ENCODE measurements at places on chromosomes 2 and 18.

GRCh38 chr2:16216558-16216945 lies 276.2 kb downstream of the MYCN start:
- no peak for DNase-seq

DNA sequence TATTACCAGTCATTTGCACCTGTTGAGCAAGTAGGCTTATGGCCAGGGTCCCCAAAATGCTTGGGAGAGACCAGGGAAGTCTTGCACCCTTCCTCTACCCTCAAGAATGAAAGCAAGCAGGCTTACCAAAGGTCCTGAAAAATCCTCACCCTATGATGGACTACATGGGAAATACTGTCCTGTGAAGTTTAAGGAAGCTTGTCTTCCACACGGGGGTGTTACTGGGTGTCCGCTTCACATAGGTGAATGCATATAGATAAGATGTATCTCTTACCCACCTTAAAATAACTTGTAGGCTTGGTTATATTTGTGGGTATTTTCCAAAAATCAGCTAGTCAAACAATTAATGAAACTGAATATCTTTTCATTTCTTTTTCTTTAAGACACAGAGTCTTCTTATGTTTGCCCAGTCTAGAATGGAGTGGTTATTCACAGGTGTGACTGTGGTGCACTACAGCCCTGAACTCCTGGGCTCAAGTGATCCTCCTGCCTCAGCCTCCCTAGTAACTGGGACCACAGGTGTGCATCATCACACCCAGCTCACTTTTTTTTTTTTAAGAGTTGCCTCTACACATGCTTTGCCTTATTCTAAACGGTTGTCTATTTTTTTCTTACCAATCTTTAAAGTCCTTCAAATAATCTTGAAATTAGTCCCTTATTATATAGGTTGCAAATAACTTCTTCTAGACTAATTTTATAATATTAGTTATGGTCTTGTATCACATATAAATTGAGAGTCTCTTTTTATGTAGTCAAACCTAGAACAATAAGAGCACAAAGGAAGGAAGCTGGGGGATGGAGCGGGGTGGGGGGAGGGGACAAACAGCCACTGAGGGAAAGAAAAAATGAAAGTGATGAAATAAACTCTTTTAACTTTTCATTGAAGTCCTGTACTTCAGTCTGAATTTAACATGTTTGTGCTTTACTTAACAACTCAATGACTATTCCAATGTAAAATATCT lies 49.0 kb downstream of the CERKL start:
- no peak for DNase-seq

DNA sequence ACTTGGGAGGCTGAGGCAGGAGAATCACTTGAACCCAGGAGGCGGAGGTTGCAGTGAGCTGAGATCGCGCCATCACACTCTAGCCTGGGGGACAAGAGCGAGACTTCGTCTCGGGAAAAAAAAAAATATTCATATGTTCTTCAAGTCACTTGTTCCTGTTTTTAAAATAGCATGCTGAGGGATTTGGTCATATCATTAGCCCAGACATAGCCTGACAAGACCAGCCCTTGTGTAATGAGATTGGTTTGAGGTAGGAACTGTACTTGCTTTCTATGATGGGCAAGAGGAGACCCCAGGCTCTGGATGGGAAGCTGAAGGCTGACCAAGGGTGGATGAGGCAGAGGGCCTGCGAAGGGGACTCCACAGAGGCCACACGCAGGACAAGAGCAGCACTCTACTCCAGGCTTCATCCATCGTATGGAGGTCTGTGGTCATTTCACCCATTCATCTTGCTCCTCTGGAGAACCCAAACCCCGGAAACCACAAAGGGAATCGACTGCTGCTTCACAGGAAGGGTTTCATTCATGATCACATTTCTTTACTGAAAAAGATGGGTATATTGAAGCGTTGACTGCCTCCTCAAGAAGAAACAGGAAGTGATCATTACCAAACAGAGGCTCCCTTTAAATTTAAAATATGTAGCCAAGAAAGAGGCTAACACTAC lies 87.1 kb upstream of the ZNF397 start:
- DNase-seq = peak; percentile 79

DNA sequence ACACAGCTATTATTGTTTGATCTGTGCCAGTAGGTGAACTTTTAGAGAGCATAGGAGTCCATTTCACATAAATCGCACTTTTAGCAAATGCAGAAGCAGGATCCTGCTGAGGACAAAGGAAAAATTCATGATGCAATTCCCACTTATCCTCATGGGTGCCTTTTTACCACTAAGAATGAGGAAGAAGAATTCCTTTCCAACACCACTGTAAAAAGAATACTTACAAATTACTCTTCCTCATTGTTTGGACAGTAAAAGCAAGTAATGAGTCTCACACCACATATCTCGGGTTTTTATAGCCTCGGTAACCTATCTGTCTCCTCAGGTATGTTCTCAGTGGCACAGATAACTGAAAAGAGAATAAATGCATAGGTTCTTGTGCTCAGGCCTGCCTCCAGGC lies 238.5 kb downstream of the MTX2 start:
- DNase-seq = no peak

DNA sequence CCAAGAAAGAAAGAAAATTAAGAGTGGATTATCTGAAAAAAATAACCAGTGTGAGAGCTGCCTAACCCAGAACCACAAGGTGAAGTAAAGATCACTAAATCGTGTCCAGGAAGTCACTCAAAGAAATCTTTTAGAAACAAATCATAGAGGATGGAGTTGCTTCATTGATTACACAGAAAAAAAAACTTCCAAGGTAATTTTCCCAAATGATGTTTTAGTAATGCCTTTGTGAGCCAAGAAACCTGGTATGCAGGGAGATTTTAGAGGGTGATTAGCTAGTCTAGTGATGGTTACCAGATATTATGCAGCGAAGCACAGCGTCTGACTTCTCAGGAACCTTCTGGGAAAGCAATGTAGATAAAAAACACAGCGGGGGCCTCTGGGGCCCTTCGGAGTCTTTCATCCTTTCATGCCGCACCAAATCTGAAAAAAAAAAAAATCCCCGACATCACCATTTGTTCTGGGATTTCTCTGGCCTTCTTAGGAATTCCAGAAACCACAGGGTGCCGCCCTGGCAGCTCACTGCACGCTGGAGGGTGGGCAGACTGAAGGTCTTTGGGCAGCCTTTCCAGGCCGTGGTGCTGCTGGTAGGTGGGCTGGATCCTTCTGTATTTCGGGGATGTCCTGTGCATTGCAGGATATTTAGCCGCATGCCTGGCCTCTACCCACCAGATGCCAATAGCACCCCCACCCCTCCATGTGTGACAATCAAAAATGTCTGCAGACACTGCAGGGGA lies 17.3 kb downstream of the ALPK2 start:
- no peak for DNase-seq

GRCh38 chr2:221018262-221018661 lies 553.8 kb downstream of the EPHA4 start:
- DNase-seq = no peak

DNA sequence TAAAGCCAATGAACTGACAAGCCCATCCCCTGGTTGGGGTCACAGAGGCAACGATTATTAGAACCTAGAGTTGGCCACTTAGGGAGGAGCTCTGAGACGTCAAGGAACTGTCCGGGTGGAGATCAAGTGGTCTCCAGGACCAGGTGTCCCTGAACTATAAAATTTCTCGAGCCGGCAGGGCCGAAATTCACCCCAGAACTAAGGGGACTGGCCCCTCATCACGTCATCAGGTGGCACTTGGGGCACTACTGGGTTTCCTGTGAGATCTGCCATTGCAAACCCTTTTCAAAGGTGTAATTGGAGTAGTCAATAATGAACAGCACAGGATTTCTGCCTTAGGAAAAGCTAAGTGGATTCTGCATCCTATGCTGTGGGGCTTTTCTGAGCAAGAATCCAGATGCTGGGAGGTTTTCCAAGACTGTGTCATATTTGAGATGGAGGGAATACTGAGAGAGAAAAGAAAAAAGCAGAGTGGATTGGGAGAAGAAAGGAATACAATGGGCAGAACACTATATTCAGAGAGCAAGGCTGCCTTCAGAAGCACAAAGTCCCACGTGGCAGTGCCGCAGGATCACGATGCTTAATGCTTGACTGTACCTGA lies 113.6 kb downstream of the ALPK2 start:
- DNase-seq = no peak

DNA sequence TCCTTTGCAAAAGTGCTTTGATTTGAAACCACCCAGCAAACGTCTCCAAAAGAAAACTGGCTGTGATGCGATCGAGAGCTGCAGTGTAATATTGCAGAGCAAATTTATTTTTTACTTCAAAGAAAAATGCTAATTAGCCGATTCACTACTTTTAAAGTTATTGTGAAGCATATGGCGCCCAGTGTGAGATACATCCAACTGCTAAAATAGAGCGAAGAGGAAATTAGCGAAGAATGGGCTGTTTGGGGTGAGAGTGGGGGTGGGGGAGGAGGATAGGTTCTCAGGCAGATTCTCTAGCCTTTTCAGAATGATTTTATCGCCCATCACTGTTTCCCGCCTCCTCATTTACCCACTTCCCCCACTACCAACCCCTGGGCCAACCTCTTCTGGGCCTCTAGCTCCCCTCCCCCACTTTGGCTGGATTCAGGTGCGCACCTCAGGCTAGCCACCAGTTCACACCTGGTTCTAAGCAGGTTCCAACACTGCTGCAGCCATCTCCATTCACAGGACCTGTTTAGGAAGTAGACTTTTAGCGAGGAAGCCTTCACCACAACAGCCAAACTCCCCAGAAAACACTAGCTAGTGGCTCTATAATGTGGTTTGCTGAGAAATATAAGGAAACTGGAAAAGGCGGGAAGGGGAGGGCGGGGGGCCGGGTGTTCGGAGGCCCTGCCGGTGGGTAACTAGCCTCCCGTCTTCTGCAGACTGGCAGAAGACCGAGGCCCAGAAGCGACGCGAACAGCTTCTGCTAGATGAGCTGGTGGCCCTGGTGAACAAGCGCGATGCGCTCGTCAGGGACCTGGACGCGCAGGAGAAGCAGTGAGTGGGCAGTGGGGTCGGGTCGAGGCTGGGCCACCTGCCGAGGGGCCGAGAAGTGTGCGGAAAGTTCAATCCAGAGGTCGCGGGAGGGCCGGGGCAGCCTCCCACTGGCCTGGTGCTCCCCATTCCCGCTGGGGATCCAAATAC lies 6.0 kb upstream of the OTX1 start:
- no peak for DNase-seq

- no peak for DNase-seq
Observed at GRCh38 chr2:135259123-135259522, 207.0 kb downstream of the RAB3GAP1 start.

DNA sequence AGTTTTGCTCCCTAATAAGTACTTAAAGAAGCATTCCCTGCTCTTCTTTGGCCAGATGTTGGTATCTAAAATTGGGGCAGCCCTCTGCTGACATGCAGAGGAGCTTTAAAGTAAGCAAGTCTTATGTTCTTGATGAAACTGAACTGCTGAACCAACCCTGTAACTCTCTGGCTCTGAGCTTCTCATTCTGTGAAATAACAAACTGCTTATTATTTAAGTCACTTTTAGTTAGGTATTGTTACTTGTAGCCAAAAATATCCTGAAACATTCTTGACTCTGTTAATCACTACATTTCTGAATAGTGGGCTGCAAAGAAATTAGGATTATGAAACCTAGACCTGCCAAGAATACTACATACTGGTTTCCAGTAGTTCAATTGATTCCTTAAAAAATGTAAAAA lies 15.5 kb downstream of the PPP3R1 start:
- DNase-seq = no peak

- peak; percentile 68 for DNase-seq
Observed at GRCh38 chr2:43576981-43577892, 18.6 kb downstream of the THADA start.

GRCh38 chr2:221961561-221961960 lies 337.2 kb downstream of the PAX3 start:
- no peak for DNase-seq

DNA sequence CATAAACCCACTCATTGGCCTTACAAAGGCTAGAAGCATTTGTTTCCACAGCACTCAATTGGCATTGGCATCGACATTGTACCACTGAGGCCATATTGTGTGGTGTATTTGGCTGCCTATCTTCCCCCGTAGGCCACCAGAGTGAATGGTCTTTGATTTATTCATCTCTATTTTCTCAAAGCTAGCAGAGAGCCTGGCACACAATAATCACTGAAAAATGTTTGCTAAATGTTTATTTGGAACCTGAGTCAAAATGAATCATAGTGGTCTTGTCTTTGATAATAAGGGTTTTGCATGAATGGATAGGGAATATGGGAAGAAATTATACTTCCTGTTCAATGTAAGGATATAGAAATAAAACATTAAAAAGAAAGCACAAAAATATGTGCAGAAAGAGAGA lies 107.3 kb upstream of the SLC8A1 start:
- DNase-seq = no peak

DNA sequence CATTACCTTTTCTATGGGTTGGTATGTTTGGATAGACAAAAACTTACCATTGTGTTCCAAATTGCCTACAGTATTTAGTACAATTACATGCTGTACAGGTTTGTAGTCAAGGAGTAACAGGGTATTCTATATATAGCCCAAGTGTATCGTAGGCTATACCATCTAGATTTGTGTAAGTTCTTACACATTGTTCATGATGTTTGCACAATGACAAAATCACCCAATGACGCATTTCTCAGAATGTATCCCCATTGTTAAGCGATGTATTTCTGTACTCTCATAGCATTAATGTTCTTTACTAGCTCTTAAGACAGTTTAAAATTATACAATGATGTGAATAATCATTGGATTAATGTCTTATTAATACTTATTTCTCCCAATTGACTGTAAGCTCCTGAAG lies 16.7 kb downstream of the TACR1 start:
- DNase-seq = no peak

DNA sequence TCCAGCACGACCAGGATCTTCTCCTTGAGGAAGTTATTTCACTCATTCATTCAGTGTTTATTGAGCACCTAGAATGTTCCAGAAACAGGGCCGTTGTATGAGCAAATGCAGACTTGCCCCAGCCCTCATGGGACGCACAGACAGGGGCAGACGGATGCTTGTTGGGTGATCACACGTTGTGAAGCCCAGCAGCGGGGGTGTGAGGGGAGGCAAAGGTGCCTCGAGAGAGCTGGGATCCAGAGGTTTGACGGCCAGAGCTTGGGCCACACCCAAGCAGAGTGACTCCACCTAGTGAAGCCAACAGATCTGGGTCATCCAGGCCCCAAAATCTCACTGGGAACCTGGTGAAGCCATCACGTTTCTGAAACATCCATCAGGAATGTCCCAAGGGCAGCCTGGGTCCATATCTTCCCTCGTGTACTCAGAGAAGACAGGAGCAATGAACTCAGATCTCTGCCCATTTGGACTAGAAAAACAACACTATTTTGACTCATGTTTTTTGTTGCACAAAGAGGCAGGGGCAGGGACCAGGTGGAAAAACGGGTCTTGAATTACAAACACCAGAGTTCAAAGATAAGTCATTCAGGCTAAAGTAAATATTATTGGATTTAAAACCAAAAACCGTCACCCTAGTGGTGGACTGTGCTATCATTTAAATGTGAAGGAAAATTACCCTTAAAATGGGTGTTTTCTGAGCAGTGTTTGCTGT lies 54.9 kb upstream of the RBM44 start:
- no peak for DNase-seq

- DNase-seq = no peak
Observed at GRCh38 chr2:163319006-163319405, 416.8 kb downstream of the FIGN start.

Data from common myeloid progenitor, CD34-positive (primary cell).